ENCODE measurements at places on chromosomes 6 and 20.

DNA sequence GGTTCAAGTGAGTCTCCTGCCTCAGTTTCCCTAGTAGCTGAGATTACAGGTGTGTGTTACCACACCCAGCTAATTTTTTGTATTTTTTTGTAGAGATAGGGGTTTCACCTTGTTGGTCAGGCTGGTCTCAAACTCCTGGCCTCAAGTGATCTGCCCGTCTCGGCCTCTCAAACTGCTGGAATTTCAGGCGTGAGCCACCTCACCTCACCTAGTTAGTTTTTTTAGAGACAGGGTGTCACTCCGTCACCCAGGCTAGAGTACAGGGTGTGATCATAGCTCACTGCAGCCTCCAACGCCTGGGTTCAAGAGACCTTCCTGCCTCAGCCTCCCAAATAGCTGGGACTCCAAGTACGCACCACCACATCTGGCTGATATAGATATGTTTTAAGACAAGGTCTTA, 22.9 kb downstream of the SYTL3 start:
- no peak for DNase-seq

- no peak for DNase-seq
Observed at GRCh38 chr20:48828734-48829460, 1.1 kb upstream of the PREX1 start.

DNA sequence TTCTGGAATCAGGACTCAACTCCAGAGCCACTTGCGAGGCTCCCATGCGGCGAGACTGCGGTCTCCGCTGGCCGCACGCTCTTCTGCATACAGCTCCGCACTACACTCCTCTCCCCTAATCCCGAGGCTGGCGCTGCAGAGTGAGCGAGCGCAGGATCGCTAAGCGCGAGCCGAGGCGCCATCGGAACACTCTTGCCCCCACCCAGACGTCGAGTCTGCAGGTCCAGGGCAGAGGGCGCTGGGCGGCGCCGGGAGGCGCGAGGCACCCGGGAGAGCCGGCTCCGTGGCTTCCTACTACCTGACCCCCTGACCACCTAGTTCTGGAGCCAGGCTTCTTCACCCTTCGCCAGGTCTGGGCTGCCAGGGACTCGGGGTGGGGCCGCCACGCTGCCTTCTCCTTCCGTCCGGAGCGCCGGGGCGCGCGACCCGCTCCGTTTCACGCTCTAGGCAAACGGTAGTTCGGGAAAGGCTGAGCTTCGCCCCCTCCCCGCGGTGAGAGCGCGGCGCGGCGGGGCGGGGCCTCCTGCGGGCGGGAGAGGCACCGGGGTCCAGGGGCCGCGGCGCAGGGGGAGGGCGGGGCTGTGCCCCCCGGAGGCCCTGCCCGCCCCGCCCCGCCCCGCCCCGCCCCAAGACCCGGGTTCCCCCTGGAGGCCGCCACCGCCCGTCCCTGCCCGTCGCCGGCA, 5.4 kb upstream of the TUBB2A start:
- DNase-seq = peak; percentile 69

DNA sequence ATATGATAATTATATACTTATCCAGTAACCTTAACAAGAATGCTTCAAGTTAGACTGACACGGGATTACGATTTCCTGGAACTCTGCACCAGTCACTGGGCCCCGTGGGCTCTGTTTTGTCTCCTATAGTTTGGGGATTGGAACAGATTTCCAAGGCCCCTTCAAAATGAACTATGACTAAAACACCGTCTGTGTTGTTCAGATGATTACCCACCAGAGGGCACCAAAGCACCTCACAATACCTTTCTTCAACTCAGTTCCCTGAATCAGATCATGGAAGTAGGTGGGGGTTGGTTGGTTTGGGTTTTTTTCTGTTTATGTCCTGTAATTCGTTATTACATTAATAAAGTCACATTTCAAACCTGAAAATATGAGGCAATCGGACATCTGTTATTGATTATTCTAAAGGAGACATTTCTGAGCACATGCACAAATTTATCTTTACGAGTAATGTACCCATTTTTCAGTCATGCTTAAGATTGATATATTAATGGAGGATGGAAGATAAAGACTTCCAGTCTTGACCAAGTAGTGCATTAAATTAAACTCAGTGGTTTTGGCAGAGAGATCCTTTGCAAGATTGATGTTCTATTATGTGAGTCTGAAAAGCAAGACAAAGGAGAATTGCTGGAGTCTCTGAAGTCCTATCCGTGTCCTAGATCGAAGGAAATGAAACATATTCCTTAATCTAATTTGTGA, 112.0 kb upstream of the COL21A1 start:
- DNase-seq = peak; percentile 51

- DNase-seq = no peak
Observed at GRCh38 chr6:129252377-129253071, 369.6 kb downstream of the LAMA2 start.

DNA sequence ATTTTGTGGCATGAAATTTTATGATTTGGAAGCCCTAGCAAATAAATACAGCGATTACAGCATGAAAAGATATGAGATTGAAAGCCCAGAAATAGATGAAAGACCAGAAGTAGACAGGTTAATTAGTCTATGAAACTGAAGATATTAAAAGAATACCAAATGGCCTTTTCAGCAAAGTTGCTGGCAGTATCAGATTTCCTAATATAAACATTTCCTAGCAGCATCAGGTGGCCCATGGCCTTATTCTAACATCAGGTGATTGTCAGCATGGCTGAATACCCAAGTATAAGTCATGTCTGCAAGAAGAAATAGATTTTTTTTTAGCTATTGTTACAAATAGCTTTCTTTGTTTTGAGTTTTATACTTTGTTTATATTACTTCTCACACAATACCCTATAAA, 93.2 kb downstream of the CLVS2 start:
- DNase-seq = no peak

GRCh38 chr6:51949526-51949925, 137.9 kb downstream of the PKHD1 start:
- DNase-seq = no peak

DNA sequence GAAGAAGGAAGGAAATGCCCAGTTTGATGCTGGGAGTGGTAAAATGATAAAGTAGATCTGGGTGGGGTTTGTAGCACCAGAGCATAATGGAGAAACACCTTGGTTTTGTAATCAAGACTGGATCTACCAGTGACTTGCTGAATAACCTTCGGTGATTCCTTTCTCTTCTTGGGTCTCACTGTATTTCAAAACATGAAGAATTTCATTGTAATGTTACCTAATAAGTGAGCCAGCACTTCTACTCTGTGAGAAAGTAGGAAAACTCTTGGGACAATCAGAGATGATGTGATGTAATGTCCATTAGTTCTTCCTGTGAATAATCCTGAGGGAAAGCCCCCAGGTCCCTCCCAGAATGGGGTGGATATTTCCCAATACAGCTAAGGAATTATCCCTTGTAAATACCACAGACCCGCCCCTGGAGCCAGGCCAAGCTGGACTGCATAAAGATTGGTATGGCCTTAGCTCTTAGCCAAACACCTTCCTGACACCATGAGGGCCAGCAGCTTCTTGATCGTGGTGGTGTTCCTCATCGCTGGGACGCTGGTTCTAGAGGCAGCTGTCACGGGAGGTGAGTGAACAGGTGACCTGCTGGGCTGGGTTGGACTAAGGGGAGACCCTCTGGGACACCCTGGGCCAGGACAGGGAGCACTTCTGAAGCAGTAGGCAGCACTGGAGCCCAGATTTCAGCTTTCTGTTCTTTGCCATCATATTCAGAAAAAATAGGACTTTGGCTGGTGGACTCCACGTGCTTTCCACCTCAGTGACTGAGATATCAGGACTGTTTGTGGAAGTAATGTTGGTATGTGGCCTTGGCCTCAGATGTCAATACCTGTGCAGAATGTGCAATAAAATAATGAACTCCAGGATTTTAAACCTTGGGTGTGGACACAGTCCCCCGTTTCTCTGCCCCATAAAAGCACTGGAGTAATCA, at the start of gene PI3:
Gene PI3, plus strand, starts transcription at position 469 of the 931 bp plus-strand sequence. Its CDS starts 21 bp downstream, at position 490.
- no peak for DNase-seq

DNA sequence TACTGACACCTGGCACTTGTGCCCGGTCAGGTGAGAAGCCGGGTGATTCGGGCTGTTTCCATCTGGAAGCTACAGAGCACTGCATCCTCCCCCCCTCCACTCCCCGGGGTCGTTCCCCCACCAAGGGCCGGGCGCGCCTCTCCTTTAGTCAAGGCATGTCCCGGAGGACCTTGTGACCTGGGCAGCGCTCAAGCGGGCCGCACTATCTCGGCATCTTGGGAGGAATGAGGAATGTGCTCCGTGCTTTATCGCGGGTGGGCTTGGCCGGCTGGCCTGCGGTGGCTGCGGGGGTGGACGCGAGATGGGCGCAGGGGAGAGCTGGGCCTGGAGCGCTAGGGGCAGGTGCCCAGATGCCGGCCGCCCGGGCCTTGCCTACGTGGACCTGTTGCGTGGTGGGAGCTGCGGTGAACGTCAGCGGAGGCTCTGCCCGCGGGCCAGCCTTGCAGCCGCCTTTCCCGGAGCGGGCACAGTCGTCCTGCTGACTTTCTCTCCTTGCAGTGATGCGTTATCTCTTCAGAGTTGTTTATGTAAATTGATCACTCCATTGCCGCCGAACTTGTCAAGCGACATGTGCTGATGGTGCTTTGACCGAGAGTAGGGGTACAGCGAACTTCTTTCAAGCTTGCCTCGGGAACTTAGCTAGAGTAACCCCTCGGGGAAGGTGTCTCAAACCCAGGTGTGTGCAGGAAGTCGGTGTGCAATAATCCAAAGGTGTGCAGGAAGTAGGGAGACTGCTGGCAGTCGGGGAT, 1.1 kb downstream of the LRRC1 start:
- DNase-seq = peak; percentile 29

GRCh38 chr6:17600527-17601385, 654 bp downstream of the FAM8A1 start:
- DNase-seq = peak; percentile 65

GRCh38 chr20:62476056-62476838, 452 bp upstream of the GATA5 start:
- DNase-seq = no peak

DNA sequence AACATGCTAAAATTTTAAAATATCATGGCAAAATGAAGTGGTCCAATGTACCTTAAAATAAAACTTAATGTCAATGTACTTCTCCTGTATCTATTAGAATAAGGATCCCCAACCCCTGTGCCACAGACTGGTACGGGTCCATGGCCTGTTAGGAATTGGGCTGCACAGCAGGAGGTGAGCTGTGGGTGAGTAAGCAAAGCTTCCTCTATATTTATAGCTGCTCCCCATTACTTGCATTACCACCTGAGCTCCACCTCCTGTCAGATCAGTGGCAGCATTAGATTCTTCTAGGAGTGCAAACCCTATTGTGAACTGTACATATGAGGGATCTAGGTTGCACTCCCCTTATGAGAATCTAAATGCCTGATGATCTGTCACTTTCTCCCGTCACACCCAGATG, 86.0 kb downstream of the SLC16A10 start:
- no peak for DNase-seq

DNA sequence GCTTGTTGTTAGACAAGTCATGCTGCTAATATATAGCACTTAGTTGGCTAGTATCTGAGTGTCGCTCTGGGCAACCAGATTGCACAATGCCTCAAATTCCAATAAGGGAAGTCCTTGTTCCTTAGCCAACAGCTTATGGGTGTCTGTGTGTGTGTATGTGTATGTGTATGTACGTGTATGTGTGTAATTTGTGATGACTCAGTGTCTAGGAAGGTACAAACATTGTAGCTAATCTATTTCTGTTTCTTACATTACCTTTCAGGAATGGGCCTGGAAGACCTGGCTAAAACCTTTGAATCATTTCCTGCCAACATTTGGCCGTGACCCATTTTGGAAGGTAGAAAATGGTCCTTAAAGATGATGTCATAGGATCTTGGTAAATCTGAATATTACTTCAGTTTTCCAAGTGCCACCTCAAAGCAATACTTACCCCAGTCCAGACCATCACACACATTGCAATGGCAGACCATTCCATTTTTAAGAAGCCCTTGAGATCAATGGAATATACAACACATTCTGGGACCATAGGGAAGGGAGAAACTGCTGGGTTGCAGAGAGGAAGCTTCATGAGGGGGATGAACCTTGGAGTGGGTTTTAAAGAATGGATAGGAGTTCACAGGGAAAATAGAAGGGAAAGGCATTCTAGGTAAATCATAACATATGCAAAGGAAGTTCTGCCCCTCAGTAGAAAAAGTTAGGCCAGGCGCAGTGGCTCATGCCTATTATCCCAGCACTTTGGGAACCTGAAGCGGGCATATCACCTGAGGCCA, 25.1 kb downstream of the NEDD9 start:
- no peak for DNase-seq

DNA sequence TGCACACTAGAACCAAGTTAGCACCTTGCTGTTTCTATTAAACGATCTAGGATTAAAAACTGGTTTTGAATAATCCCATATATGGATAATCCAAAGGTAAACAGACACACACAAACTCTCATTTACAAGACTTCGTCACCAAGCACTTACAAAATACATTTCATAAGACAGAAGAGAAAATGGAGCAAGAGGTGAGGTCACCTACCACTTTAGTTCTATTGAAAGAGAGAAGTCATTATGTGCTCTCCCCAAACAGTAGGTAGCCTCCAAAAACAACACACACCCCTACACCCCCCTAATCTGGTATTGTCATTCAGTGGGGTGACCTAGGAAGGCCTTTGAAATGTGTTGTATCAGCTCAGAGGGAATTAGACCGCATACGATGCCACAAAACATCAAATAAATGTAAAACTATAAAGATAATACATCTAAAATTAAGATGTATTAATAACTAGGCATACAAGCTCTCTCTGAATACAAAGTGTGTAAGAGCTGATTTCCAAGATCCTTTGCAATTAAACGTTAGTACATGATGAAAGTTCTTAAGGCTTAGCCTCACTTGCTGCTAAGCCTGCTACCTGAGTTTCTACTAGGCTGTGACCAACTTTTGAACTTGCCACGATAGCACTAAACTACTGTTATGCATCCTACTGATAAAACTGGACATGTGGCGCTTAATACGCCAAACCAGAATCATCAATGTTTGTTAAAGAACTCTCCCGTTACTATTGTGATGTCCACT, 1.6 kb downstream of the SRPK1 start:
- peak; percentile 12 for DNase-seq

- DNase-seq = no peak
Observed at GRCh38 chr20:12371990-12372389, 454.3 kb downstream of the BTBD3 start.

- DNase-seq = no peak
Observed at GRCh38 chr6:97361286-97361685, 78.3 kb upstream of the MMS22L start.

DNA sequence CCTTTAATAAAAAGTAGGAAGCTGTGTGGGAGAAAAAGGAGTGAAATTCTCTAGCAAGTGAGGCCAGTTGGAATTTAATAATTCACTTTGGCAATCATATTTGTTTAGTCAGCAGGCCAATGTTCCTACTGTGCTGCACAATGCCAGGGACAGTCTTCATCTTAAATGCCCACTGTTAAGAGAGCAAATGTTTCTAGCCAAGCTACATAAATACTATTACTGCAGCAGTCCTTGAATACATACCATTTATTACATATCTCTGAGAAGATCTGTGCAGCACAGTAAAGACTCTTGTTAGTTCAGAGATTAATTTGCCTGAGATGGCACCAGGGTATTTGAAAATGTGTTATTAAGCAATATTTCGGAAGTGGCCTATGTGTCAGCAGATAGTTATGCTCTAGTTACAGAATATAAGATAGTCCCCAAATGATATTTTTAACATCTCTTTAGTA, 105.4 kb downstream of the OGFRL1 start:
- DNase-seq = no peak

GRCh38 chr6:701700-702479, 9.0 kb upstream of the EXOC2 start:
- peak; percentile 10 for DNase-seq

Measured in activated T-cell treated with anti-CD3 and anti-CD28 coated beads, Interleukin-2, amount 50 U/mL, for 72 hours (primary cell).